Tracheal epithelial cell (primary cell): ENCODE measurements at places on chromosomes 6 and 20. TPM values are rescaled to one million over a fixed set of nuclear protein-coding genes. Genes with fewer than 3 reads are reported as not detected.

The ELOVL4 gene
- 8.7 and 10.4 TPM in 2 replicates for total RNA-seq

The EYA2 gene
- 2.9 and 10.0 TPM in 2 replicates for total RNA-seq

The SUMO4 gene
- total RNA-seq = under 0.01 and 0.24 TPM in 2 replicates

The SNX5 gene
- total RNA-seq = 143 and 229 TPM in 2 replicates

The OR12D3 gene
- not detected in 2 replicates for total RNA-seq

The BPIFB4 gene
- total RNA-seq = not detected in 2 replicates

The BHLHE23 gene
- total RNA-seq = not detected in 2 replicates

The MYLK4 gene
- total RNA-seq = 0.21 and 0.24 TPM in 2 replicates

The GINS1 gene
- 1.7 and 6.0 TPM in 2 replicates for total RNA-seq

The SLC35B2 gene
- total RNA-seq = 82.9 and 97.6 TPM in 2 replicates

The WFDC6 gene
- total RNA-seq = not detected in 2 replicates

The XKR7 gene
- total RNA-seq = under 0.01 TPM in 1 of 2 replicates, not detected in the other
